ENCODE measurements at places on chromosomes 11 and 22.

DNA sequence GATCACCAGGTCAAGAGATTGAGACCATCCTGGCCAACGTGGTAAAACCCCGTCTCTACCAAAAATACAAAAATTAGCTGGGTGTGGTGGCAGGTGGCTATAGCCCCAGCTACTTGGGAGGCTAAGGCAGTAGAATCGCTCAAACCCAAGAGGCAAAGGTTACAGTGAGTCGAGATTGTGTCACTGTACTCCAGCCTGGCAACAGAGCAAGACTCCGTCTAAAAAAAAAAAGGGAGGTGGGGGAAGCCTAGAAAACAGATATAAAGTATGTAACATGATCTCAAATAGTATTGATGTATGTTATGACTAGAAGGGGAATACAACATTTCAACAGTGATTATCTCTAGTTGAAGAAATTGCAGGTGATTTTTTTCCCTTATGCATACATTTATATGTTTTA lies 61.4 kb downstream of the SLC1A2 start:
- no peak for DNase-seq

- no peak for DNase-seq
Measured at GRCh38 chr11:4809246-4809645, 5.1 kb upstream of the OR52R1 start.

- no peak for DNase-seq
Measured at GRCh38 chr11:116033931-116034553, 529.8 kb upstream of the CADM1 start.

- DNase-seq, result no peak
Measured at GRCh38 chr11:14378171-14378570, 19.2 kb upstream of the RRAS2 start.

DNA sequence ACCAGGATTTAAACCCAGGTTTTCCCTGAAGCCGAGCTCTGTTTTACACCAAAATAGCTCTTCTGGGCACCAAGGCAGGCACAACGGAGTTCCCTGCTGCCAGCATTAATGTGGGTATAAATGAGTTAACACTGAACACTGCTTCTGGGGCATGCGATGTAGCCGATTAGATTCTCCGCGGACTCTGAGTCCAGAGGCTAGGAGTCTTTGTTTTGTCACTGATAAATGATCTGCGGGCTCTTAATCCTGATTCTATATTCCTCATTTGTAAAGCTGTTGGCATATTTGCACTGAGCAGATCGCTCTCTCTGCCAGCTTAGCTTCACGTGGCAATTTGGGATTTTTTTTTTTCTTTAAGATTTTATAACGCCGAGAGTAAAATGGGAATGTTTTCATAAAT lies 16.8 kb upstream of the LDLRAD3 start:
- DNase-seq, result no peak

GRCh38 chr22:42317008-42317407 lies 46.6 kb upstream of the TCF20 start:
- no peak for DNase-seq

GRCh38 chr11:27619039-27619574 lies 81.1 kb downstream of the BDNF start:
- DNase-seq, result no peak

DNA sequence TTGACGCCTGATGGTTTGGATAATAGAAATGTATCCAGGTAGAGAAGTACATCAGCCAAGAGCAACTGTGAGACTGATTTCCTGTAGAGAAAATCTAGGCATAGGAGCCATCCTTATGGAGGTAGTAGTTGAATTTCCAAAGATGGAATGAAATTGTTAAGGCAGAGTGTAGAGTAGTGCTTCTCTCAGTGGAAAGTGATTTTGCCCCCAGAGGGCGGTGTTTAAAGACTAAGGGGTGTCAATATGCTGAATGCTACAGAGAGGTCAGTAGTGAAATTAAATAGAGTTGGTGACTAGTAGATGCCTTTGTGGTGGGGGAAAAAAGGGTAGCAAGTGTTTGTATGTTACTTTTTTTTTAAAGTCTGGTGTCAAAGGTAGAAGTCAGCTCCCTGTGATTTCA lies 54.5 kb downstream of the TRIM44 start:
- no peak for DNase-seq

- DNase-seq, result no peak
Measured at GRCh38 chr11:69770540-69770939, 4.6 kb downstream of the FGF4 start.

- no peak for DNase-seq
Measured at GRCh38 chr11:119772076-119772475, 43.1 kb upstream of the NECTIN1 start.

DNA sequence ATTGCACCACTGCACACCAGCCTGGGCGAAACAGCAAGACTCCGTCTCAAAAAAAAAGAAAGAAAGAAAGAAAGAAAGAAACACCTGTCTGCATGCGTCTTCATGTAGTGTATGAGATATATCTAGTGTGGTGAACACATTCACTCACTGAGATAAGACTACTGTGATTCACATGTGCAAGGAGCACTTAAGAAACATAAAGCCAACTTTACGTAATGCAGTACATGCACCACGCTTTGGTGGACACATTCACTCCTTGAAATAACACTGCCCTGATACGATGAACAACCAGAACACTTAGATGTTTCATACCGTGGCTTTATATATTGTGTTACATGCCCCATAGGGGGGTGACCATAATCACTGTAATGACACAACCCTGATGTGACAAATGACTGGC lies 96.0 kb downstream of the MICAL3 start:
- no peak for DNase-seq

DNA sequence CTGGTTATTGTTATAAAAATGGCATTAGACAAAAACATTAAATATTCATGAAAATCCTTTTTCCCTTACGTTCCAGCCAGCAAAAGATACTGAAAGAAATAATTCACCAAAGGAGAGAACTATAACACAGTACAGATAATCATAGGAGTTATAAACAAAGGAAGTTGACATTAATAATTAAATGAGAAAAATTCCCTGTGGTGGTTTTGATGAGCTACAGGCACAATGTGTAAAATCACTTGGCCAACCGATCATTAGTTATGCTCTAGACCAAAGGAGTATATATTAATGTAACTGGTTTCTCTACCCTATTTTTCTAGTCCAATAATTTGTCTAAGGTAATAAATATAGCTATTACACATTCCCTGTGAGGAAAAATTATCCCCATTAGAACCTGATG lies 534.7 kb downstream of the CNTN5 start:
- DNase-seq, result no peak

GRCh38 chr11:118657238-118657637 lies 22.2 kb downstream of the TREH start:
- no peak for DNase-seq

GRCh38 chr11:132073787-132074186 lies 703.4 kb downstream of the NTM start:
- no peak for DNase-seq

GRCh38 chr22:39915295-39915726 lies 14.4 kb downstream of the GRAP2 start:
- DNase-seq, result no peak

DNA sequence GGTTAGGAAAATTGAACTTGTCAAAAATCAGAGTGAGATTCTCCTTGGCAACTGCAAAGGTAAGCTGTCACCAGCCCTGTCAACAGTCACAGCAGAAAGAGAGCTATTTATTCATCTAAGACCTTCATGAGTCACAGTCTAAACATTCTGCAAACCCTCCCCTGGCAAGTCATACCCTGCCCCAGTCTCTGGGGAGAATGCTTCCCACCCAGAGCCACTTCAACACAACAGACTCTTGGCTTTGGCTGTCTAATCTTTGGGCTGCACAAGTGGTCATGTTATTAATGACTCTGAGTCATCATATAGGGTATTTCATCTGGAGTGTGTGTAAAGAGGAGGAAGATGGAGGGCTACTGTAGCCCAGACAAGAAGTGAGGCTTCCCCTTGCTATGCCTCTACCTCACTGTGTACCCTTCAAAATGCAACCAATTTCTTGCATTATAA lies 153.4 kb downstream of the CCDC34 start:
- DNase-seq, result no peak

GRCh38 chr11:89358761-89359160 lies 132.4 kb downstream of the NOX4 start:
- no peak for DNase-seq

DNA sequence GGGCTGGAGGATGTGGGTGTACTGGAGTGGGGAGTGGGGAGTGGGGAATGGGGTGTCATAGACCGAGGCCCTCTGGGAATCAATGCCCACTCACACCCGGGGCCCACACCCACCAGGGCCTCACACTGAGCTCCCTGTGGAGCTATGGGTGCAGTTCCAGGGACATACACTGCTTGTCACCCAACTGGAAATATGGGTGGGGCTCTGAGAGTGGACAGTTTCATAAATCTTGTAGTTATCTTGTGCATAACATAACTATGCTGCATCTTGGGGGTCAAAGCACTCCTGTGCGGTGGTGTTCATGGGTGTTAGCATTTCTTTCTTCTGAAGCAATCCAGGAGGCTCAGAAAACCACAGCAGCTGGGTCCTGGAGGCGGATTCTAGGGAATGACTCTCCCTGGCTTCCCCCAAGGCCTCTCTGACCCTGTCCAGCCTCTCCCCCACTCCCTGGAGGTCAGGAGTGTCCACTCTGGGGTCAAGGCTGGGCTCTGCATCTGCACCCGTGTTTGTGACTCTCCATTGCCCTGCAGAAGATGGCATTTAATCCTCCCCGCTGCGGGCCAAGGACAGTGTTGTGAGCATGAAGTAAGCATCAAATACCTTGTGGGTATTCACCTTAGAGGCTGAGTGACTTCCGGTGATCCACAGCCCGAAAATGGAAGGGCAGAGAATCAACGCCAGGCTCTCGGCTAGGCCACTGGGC lies 172.5 kb downstream of the CTTN start:
- DNase-seq, result no peak

DNA sequence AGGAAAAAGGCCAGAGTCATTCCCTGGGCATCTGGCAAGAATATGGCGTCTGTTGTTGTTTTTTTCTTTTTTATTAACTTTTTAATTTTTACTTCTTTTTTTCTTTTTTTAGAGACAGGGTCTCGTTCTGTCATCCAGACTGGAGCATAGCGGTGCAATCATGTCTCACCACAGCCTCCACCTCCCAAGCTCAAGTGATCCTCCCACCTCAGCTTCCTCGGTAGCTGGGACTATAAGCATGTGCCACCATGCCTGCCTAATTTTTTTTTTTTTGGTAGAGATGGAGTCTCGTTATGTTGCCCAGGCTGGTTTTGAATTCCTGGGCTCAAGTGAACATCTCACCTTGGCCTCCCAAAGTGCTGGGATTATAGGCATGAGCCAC lies 54.0 kb upstream of the PRDM11 start:
- no peak for DNase-seq

DNA sequence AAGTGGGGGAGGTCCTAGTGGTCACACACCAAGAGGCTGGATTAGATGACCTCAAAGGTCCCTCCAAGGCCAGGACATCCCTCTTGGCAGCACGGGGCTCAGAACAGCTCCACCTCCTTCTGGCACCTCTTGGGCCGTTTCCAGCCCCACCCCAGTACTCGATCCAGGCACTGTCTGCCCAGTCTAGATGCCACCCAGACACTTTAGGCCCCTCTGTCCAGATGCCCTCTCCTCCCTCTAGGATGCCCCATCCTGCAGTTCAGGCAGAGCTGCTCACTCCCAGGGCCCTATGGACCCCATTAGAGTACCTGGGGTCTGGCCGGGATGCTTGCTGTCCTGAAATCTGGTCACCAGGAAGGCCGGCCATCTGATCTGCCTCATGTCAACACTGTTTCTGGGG lies 34.7 kb upstream of the PRR5 start:
- no peak for DNase-seq

GRCh38 chr11:107222431-107222830 lies 204.2 kb upstream of the GUCY1A2 start:
- DNase-seq, result no peak

GRCh38 chr11:26835611-26836010 lies 113.8 kb upstream of the SLC5A12 start:
- DNase-seq, result no peak

- no peak for DNase-seq
Measured at GRCh38 chr11:128515826-128516778, 71.3 kb downstream of the ETS1 start.

DNA sequence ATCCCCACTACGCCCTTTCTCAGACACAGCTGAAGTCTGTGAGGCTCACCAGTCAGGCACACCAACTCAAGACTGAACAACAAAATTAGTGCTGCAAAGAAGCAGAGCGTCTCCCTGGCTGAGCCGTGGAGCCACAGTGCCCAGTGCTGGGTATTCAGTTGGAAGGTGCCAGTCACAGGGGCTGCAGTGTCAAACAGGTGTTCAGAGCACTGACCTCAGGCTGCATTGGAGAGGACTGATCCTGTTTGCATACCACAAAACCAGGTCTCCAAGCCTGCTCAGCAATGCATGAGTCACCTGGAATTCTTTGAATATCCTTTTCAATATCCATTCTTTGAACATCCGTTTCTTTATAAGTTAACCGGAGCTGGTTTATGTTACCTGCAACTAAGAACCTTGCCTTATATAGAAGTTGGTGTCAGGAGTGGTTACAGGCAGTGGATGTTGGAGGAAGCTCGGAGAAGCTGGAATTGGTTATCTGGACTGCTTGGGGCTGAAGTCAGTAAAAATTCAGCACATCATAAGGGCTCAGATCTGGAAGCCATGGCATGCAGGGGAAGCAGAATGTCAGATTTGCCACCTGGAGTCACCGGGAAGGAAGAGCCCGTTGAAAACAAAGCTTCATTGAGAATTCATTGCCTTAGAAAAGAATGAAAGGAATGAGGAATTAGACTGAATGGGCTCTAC lies 30.3 kb downstream of the PDGFB start:
- DNase-seq, result no peak

GRCh38 chr11:70078095-70078780 lies at the start of gene ANO1:
ANO1 (plus strand) TSS chr11:70078317; CDS start chr11:70078607, 290 bp downstream.
- no peak for DNase-seq

- no peak for DNase-seq
Measured at GRCh38 chr11:115590254-115590653, 86.0 kb upstream of the CADM1 start.

DNA sequence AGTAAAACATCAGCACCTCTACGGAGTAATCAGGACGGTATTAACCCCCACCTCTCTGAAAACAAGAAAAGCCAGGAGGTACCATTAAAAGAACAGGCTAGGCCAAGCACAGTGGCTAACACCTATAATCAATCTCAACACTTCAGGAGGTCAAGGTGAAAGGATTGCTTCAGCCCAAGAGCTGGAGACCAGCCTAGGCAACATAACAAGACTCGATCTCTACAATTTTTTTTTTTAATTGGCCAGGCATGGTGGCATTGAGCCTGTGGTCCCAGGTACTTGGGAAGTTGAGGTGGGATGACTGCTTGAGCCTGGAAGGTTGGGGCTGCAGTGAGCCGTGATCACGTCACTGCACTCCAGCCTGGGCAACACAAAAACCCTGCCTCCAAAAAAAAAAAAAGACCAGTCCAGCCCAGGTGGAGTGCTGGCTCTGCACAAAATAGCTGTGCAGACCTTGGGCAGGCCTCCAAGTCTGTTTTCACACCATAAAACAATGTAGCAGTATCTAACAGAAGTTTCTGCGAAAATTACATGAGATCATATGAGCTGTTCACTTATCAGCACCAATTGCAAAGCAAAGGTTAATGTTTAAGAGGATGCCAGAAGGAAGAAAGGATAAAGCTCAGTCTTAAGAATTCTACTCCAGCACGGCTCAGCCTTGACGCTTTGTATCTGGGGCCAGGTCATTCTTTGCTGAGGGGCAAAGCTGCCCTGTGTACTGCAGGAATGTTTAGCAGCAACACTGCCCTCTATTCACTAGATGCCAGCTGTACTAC lies 14.8 kb downstream of the CHKA start:
- DNase-seq, result no peak
